ENCODE measurements at places on chromosomes 12 and 14. TPM values are rescaled to one million over a fixed set of nuclear protein-coding genes. Genes with fewer than 3 reads are reported as not detected.

GRCh38 chr12:111454716-111455447 is 49.2 kb downstream of the SH2B3 start:
- H3K4me3 ChIP-seq, result no peak overlapping the region
- peaks cover 16% of the 10 kb centered on the region for H3K36me3 ChIP-seq
- H3K4me1 ChIP-seq, result peaks cover 20% of the 10 kb centered on the region
- H3K27ac ChIP-seq, result peak overlapping the region; percentile 14

- H3K27ac ChIP-seq, result no peak overlapping the region
- peak; percentile 76 for DNase-seq
- H3K4me1 ChIP-seq, result peaks cover 13% of the 10 kb centered on the region
- no peak overlapping the region for H3K4me3 ChIP-seq
Measured at GRCh38 chr12:123905319-123905925, 67.2 kb downstream of the CCDC92 start.

- H3K27me3 ChIP-seq, result no peaks in the 10 kb centered on the region
- peaks cover 23% of the 10 kb centered on the region for H3K36me3 ChIP-seq
- peak overlapping the region; percentile 90 for H3K4me3 ChIP-seq
- peaks cover 61% of the 10 kb centered on the region for H3K4me1 ChIP-seq
Measured at GRCh38 chr14:73785336-73785833, 66.2 kb upstream of the PTGR2 start.

DNA sequence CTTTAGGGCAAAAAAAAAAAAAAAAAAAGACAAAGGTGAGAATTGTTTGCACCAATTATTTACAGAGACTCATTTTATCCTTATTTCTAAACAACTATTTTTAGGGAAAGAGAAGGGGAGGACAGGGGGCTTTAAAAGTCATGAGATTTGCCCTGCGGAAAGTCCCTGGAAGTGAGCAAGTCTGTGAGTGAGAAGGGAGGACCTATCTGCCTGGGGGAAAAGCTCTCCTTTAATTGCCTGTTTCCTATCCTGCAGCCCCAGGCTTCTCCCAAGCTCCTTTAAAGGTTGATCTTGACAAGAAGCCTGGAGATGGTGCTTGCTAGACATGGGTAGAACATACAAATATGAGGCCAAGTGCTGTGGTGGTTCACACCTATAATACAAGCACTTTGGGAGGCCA is 8.3 kb upstream of the CHST11 start:
- no peaks in the 10 kb centered on the region for H3K27me3 ChIP-seq
- no peak overlapping the region for H3K4me3 ChIP-seq
- no peaks in the 10 kb centered on the region for H3K36me3 ChIP-seq
- DNase-seq, result no peak
- H3K4me1 ChIP-seq, result peaks cover 2% of the 10 kb centered on the region

GRCh38 chr12:22321638-22322037 is 12.9 kb downstream of the ST8SIA1 start:
- no peaks in the 10 kb centered on the region for H3K27me3 ChIP-seq
- no peaks in the 10 kb centered on the region for H3K36me3 ChIP-seq
- peak overlapping the region; percentile 9 for H3K27ac ChIP-seq
- DNase-seq, result peak; percentile 37

GRCh38 chr14:57212919-57213318 is 55.8 kb downstream of the EXOC5 start:
- H3K4me3 ChIP-seq, result no peak overlapping the region
- H3K27me3 ChIP-seq, result no peaks in the 10 kb centered on the region
- H3K4me1 ChIP-seq, result no peaks in the 10 kb centered on the region
- H3K27ac ChIP-seq, result no peak overlapping the region
- DNase-seq, result no peak

DNA sequence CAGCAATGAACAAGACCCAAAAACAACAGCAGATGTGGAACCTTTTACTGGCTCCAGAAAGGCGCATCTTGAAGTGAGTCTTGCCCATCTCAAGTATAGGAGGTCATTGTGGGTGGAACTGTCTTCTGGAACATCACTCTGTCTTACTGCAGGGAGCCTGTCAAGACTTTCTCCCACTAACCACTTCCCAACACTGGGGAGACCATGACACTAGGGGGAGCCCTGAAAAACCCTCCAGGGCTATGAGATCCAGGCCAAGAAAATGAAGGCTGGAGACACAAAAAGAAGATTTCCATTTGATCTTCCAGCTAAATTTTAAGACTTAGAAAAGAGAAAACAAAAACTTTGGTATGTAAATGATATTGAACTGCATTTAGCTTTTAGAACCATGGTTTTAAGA is 13.5 kb upstream of the ATG14 start:
- H3K4me3 ChIP-seq, result no peak overlapping the region
- H3K4me1 ChIP-seq, result peaks cover 8% of the 10 kb centered on the region
- DNase-seq, result no peak
- H3K27me3 ChIP-seq, result no peaks in the 10 kb centered on the region
- no peaks in the 10 kb centered on the region for H3K36me3 ChIP-seq

Gene OR4K17
- total RNA-seq, result not detected

GRCh38 chr12:48067250-48067938 is 38.5 kb downstream of the SENP1 start:
- H3K4me1 ChIP-seq, result no peaks in the 10 kb centered on the region
- H3K27me3 ChIP-seq, result no peaks in the 10 kb centered on the region
- no peak overlapping the region for H3K4me3 ChIP-seq
- H3K36me3 ChIP-seq, result peaks cover 47% of the 10 kb centered on the region

Gene ARID4A
- total RNA-seq, result 22.4 TPM

DNA sequence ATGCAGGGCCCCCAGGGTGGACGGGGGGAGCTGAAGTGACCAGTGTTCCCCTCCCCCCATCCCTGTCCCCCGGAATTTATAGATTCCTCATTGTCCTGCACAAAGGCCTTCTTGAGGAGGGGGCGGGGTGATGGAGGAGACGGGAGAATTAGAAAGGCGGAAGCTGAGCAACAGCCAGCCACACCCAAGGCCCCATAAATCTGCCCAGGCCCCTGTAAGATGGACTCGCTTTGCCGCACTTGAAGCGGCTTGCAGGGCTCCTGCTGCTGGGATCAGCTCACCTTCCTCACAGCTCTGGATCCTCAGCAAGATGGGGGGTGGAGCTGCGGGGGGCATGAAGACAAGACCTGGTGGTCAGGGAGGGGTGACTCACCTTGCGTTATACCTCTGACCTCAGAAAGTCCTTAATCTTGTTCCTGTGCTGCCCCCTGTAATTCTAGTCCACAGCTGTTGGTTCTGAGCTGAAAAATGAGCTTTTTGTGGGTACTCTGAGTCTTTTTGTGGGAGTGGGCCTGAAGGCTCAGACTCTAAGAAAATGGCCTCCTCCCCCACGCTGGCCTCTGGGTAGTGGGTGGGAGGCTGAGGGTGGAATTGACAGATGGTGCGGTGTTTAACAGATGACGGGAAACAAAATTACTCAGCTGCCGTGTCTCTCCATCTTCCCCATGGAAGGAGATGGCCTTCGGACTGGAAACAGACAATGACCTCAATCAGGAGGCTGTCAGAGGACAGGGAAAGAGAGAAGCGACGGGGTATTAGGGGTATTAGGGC is 15.8 kb upstream of the ANKRD33 start:
- H3K27me3 ChIP-seq, result peaks cover 30% of the 10 kb centered on the region
- peaks cover 17% of the 10 kb centered on the region for H3K4me1 ChIP-seq
- DNase-seq, result no peak
- no peak overlapping the region for H3K4me3 ChIP-seq

DNA sequence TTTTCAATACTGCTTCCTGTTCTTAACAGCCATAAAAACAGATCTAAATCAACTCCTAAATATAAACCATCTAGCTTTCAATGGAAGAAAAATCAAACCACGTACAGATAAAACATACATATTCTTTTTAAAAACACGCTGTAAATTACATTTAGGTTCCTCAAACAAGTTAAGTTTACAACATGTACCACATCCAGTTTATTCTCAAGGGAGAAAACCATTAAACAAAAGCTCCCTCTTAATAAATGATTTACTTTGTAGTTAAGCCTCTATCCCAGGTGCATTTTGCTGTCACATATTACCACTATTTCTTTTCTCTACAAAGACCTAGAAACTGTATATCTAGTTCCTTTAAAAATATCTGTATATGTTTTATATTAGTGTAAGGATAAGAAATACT is 3.1 kb downstream of the NUMB start:
- H3K36me3 ChIP-seq, result peaks cover 4% of the 10 kb centered on the region
- H3K4me1 ChIP-seq, result peaks cover 38% of the 10 kb centered on the region
- H3K4me3 ChIP-seq, result peak overlapping the region; percentile 11
- no peak for DNase-seq
- no peak overlapping the region for H3K27ac ChIP-seq
- H3K27me3 ChIP-seq, result no peaks in the 10 kb centered on the region

Gene SCARB1
- total RNA-seq, result 38.1 TPM

Gene SMCO3
- not detected for total RNA-seq

- no peak overlapping the region for H3K4me3 ChIP-seq
- no peak overlapping the region for H3K27ac ChIP-seq
- peaks cover 24% of the 10 kb centered on the region for H3K4me1 ChIP-seq
- no peak for DNase-seq
- H3K27me3 ChIP-seq, result no peaks in the 10 kb centered on the region
Measured at GRCh38 chr12:55720894-55721444, 776 bp downstream of the RDH5 start.

- H3K4me1 ChIP-seq, result no peaks in the 10 kb centered on the region
- no peaks in the 10 kb centered on the region for H3K27me3 ChIP-seq
- DNase-seq, result no peak
- H3K27ac ChIP-seq, result no peak overlapping the region
- H3K4me3 ChIP-seq, result no peak overlapping the region
Measured at GRCh38 chr12:2666411-2666810, 128.4 kb upstream of the FKBP4 start.

DNA sequence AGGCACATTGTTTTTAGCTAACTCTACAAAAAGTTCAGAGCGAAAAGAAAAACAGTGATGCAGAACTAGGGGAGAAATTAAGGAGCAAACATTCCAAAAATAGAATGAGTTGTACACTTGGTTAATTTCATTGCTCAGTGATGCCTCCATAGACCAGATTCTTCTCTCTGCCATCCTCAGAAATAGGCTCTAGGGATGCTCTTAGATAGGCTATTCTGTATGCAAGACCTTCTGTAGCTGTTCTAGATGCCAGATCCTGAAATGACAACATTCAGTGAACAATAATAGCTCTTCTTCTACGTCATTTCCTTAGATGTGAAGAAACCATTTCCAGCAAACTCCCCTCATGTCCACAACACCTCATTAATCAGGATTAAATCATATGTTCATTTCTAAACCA is 466.3 kb downstream of the DIO2 start:
- H3K27me3 ChIP-seq, result no peaks in the 10 kb centered on the region
- H3K4me1 ChIP-seq, result no peaks in the 10 kb centered on the region
- no peaks in the 10 kb centered on the region for H3K36me3 ChIP-seq
- H3K27ac ChIP-seq, result no peak overlapping the region
- no peak overlapping the region for H3K4me3 ChIP-seq

Gene ARHGDIB
- total RNA-seq, result 765 TPM

GRCh38 chr12:113333877-113334785 is 778 bp downstream of the SLC8B1 start:
- peak overlapping the region; percentile 96 for H3K4me3 ChIP-seq
- no peaks in the 10 kb centered on the region for H3K27me3 ChIP-seq
- H3K27ac ChIP-seq, result peak overlapping the region; percentile 67

GRCh38 chr12:5458229-5459050 is 26.5 kb downstream of the NTF3 start:
- H3K27ac ChIP-seq, result no peak overlapping the region
- peaks cover 3% of the 10 kb centered on the region for H3K4me1 ChIP-seq
- no peak for DNase-seq
- H3K27me3 ChIP-seq, result no peaks in the 10 kb centered on the region
- H3K4me3 ChIP-seq, result no peak overlapping the region

DNA sequence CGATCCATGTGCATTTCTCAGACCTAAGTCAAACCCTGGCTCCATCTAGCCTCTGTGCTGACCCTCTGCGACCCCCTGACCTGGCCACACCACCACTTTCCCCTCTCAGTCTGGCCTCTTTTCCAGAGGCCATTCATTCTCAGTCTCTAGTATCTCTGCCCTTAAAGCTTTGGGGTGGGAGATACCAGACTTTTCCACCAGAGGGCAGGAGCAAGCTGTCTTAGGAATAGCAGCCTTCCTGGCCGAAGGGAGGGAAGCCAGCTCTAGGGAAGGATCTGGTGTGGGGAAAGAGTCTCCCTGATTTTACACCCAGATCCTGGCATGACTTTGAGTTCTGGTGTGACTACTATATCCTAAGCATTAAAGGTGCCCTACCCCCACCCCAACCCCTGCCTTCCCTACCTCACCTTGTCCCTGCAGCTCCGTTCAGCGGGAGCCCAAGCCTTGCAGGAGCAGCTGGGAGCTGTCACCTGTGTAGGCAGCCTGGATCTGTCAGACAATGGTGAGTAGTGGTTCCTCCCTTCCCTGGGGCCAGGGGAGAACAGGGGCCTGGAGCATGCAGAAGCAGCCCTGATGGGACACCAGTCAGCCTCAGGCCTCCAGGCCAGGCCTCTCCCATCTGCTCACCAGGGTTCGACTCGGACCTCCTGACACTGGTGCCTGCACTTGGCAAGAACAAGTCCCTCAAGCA is 6.6 kb downstream of the CARMIL3 start:
- peaks cover 6% of the 10 kb centered on the region for H3K4me1 ChIP-seq
- H3K27ac ChIP-seq, result peak overlapping the region; percentile 85
- no peaks in the 10 kb centered on the region for H3K36me3 ChIP-seq
- no peaks in the 10 kb centered on the region for H3K27me3 ChIP-seq
- peak; percentile 85 for DNase-seq

Gene FGD6
- 0.54 TPM for total RNA-seq

GRCh38 chr12:130981074-130981742 is 27.5 kb downstream of the ADGRD1 start:
- H3K36me3 ChIP-seq, result no peaks in the 10 kb centered on the region
- no peak for DNase-seq
- no peaks in the 10 kb centered on the region for H3K4me1 ChIP-seq
- H3K27ac ChIP-seq, result no peak overlapping the region
- no peak overlapping the region for H3K4me3 ChIP-seq
- peaks cover 10% of the 10 kb centered on the region for H3K27me3 ChIP-seq

Gene OAS2
- 104 TPM for total RNA-seq

GRCh38 chr14:104898870-104899510 is 25.7 kb upstream of the PLD4 start:
- peaks cover 2% of the 10 kb centered on the region for H3K4me1 ChIP-seq
- H3K27me3 ChIP-seq, result peaks cover 5% of the 10 kb centered on the region
- H3K27ac ChIP-seq, result no peak overlapping the region
- DNase-seq, result no peak
- no peak overlapping the region for H3K4me3 ChIP-seq
- no peaks in the 10 kb centered on the region for H3K36me3 ChIP-seq

Gene CMA1
- 0.34 TPM for total RNA-seq

All from activated CD8-positive, alpha-beta T cell treated with anti-CD3 and anti-CD28 coated beads for 36 hours (primary cell).